NT2/D1 (cell line): ENCODE measurements at places on chromosomes 1 and 21.

DNA sequence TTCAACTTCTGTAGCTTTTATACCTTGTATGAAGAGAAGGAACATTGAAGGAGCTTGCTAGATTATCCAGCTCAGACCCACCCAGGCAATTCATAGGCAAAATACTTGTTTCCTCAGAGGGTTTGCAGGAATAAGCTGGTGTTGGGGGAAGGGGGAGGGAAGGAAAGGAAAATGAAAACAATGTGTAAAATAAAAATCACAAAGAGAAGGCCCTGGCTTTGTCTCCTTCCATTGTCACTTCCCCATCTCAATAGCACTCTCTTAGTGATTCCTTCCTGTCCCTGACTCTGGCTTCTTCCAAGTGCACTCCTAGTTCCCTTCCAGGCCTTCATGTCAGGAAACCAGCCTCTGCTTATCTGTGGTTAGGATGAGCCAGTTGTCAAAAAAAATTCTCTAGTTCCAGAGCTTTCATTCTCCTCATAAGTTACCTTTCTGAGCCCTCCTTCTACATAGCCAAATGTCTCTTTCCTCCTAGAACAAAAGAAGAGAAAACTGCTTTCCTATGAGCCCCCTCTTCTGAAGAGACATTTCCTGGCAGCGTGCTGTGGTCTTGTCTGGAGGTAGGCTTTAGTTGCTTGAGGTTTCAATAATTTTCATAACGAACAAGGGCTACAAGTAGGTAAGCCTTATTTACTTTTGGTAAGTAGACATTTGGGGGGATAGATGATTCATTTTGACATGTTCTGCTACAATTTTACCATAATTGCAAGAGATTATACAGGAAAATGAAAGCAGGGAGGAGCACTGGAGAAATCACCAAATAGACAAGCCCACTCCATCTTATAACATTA is 45.7 kb downstream of the FASLG start:
- peak; percentile 66 for DNase-seq

DNA sequence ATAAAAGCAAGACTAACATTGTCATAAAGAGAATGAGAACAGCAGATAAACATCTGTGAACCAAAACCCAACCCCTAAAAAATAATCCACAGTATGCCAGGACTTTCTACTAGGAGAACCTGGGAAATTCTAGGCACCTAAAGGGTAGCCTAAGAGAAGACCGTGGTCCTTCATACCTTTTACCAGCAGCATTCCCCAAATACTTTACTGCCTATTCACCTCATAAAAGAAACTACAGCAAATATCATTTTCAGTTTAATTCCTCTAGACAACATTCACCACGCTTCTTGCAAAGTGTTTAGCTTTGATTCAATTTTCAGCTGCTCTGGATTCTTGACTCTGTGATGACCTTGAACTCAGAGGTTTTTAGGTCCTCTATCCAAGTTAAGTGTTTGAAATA is 1180.7 kb upstream of the B3GALT2 start:
- no peak for DNase-seq

DNA sequence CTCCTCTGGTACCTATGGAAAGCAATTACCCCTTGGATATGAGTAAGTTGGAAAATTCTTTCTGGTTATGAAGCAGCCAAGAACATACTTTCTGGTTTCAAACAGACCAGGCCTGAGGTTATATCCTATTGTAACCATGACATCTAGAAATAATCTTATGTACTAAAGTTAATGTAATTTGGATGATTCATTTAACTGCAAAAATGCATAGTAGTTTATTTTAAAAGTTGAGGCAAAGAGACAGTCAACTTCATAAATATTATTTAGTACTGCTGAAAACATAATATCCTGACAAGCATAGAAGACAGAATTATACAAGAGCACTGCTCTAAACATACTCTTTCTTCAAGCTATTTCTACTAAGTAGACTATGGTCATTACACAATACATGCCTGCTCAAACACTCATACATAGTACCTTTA is 25.5 kb downstream of the ODF2L start:
- DNase-seq: no peak

DNA sequence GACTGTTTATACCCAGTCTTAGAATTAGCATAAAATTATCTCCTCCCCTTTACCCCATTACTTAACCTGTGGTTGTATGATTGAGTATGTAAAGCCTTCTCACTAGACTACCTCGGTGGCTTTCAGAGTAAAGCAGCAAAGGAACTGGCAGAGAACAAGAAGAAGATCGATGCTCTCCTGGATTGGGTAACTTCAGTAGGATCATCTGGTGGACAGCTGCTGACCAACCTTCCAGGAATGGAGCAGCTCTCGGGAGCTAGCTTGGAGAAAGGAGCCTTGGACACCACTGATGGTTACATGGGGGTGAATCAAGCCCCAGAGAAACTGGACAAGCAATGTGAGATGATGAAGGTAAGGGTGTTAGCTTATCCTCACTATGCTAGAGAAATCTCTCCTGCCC is 138.6 kb upstream of the BMP8A start:
- DNase-seq: no peak

GRCh38 chr1:102796429-102796828 is 311.9 kb downstream of the COL11A1 start:
- DNase-seq: no peak

GRCh38 chr1:229908689-229909088 is 158.3 kb upstream of the GALNT2 start:
- no peak for DNase-seq

GRCh38 chr1:2085080-2085479 is 34.9 kb downstream of the PRKCZ start:
- no peak for DNase-seq

- DNase-seq: no peak
Measured at GRCh38 chr1:21926814-21927532, 10.1 kb downstream of the HSPG2 start.

DNA sequence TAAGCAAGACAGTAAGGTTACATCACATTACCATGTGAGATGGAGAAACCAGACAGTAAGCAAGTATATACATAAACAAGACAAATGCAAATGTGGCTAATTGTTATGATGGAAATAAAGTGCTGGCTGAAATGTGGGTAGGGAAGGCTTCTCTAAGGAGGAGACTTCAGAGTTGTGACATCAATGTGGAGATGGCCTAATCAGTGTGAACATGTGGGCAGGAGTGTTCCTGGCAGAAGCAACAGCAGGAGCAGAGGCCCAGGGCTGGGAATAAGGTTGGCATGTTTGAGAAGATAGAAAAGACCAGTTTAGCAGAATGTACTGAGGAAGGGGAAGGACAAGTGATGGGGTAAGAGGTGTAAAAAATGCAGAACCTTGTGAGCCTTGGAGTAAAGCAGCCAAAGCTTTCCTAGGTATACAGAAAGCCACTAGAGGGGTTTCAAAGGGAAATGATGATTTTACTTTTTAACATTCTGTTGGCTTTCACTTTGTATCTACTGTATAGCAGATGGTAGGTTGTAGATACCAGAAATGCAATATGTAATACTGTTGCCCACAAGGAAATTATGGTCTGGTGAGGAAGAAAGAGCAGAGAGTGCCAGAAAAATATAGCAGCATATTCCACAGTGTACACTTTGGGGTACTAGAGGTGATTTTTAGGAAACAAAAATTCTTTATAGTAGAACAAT is 197.4 kb downstream of the FGGY start:
- no peak for DNase-seq

DNA sequence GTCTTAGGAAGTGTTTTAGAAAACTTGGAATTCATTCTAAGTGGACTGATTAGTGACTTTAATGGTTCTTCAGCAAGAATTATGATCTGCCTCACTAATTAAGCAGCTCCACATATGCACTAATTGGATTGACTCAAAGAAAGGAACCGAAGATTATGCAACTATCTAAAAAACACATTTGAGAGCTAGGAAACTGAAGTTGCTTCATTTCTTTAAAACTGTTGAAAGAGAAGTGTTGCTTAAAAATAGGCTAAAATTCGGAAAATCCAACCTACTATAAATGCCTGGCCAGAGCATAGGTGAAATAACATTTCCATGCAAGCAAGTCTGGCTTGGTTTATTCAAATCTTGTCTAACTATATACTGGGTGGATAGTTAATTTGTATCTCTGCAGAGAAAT is 502.9 kb upstream of the ZRANB2 start:
- no peak for DNase-seq

GRCh38 chr1:107563441-107563840 is 401.5 kb downstream of the VAV3 start:
- DNase-seq: no peak

DNA sequence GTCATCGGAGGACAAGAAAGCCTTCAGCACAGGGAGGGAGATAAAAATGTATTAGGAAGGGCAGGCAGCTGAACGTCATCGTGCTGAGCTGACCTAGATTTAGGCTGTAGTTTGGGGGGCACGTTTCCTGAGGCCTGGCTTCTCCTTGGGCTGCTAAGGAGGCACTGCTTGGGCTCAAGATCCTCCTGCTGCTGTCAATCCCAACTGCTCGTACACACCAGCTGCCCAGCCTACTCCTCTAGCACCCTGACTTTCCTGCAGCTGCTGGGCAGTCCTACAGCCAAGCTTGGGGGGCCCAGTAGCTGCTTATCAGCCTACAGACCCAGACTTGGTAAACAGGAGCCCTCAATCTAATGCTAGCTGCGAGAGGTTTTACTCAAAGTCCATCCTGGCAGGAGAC is 6.2 kb downstream of the TMEM35B start:
- DNase-seq: no peak

- DNase-seq: no peak
Measured at GRCh38 chr21:32426592-32427051, 14.1 kb downstream of the EVA1C start.

- DNase-seq: no peak
Measured at GRCh38 chr1:151146072-151146411, 389 bp downstream of the SEMA6C start.
